Globus pallidus (tissue), 1 donor: ENCODE measurements at places on chromosomes 1 and 21.
A peak's percentile ranks its signal among the peaks of the same experiment; 100 is the strongest.

DNA sequence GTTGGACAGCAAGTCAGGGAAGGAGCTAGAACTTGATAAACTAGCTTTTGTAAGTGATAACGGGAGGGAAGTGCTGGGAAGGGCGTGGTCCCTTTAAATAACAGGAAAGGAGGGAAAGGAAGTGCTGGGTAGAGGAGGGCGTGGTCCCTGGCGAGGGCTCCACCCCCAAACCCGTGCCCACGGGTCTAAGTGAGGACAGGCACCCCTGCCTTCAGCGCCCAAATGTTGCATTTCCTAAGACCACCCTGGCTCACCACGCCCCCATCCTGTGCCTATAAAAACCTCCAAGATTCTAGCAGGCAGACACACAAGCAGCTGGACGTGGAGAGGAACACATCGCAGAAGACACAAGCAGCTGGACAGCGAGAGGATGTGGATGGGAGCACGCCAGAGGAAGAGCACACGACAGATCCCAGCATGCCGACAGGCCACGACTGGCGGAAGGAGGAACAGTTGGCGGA lies 58.5 kb downstream of the PALMD start:
- no peak for DNase-seq

GRCh38 chr1:154855186-154855851 lies 14.8 kb downstream of the KCNN3 start:
- no peak for DNase-seq

DNA sequence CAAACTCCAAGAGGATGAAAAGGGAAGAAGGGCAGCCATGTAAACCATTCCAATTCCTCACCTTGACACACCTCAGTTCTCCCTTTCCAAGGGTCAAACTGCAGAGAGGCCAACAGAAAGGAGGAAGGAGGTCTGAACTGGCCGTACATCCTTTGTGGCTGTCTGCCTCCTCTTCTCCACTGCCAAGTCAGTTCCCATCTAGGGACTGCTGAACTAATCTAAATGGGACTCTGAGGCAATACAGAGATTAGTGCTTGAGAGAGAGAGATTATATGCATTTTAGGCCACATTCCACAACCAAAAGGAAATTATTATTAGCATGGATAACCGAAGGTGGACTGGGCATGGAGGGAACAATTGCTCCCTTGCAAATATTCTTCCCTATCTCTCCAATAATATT lies 2.7 kb downstream of the ARHGEF11 start:
- DNase-seq = no peak

- no peak for DNase-seq
Measured at GRCh38 chr1:232413674-232414073, 216.3 kb downstream of the SIPA1L2 start.

DNA sequence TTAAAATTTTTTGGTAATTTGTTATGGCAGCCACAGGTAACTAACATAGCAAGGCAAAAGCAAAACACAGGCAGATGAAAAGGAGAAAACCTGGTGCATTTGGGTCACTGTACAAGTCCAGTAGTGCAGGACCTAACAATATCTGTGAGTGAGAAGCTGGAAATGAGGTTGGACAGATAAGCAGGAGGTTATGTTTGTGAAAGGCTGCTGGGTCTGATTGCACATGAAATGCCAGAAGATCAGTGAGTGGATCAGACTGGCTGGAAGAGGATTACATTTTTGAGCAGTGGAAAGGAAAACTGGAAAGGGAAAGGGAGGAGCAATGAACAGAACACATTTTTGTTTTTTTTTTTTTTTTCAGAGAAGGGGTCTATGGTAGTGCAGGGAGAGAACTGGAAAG lies 73.6 kb downstream of the CYYR1 start:
- no peak for DNase-seq

- peak; percentile 65 for DNase-seq
Measured at GRCh38 chr1:200971955-200972711, 51.4 kb downstream of the KIF21B start.

GRCh38 chr1:10733474-10734366 lies 62.7 kb downstream of the CASZ1 start:
- DNase-seq = no peak

DNA sequence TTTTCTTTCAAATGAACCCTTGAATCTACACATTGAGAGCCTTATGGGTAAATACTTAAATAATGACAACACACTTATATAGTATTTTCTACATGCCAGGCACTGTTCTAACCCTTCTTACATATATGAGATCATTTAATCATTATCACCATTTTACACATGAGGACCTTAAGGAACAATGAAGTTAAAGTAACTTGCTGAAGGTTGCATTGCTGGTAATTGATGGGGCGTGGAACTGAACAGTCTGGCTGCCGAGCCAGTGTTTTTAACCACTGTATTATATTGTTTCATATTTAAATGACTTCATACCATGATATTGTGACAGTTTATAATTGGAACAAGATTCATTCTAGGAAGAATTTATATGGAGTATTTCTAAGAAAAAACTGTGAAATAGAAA lies 111.9 kb upstream of the TENT5C start:
- DNase-seq = no peak

- DNase-seq = no peak
Measured at GRCh38 chr1:175564119-175564518, 179.3 kb downstream of the TNR start.

DNA sequence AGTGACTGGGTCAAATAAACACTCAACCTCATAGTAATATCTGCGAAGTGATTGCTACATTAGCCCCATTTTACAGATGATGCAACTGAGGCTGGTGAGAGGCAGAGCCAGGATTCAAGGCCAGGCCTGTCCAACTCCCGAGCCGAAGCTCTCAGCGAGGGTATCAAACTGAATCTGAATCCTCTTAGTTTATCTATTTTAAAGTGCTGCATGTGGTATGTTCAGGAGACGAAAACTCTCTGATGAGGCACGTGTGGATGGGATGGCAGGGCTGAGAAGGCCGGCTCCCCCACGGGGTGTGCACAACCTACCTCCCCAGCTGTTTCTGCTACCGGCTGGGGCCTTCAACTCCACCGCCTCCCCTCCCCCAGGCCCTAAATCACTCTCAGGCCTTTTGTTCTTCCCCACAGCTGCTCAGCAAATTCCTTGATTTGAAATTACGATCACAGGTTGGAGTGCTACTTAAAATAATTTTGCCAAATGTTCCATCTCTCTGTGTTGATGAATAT lies 171.8 kb downstream of the TOMM20 start:
- no peak for DNase-seq

GRCh38 chr1:19153169-19153568 lies 56.9 kb downstream of the UBR4 start:
- DNase-seq = peak; percentile 7

GRCh38 chr1:226482975-226483700 lies 65.4 kb upstream of the STUM start:
- DNase-seq = no peak

- DNase-seq = no peak
Measured at GRCh38 chr1:19484798-19485361, 459 bp downstream of the CAPZB start.

DNA sequence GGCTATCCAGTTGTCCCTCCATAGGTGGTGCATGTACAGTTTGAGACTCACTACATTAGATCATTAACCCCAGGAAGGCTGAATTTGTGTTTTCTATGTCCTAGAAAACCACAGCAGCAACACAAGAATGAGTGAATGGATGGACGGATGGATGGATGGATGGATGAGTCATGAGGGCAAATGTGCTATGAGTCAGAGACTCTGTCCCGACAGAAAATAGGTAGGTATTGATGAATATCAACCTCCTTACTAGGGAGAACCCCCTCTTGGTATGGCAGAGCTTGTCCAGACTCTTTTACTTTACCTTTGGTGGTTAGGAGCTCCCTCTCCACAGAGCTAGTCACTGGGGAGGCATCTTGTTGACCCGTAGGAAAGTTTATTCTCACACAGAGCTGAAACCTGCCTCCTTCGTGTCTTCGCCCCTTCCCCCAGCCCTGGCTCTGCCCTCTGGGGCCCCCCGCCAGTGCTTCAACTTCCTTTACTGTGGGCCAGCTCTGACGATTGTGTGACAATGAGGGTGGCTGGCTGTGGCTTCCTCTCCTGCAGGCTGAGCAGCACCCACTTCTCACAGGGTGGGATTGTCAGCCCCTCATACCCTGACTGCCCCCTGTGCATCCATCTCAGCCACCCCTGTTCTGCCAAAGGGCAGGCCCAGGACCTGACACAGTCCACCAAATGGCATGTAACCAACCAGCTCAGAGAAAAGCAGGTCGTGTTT lies 145.2 kb downstream of the FOXD2 start:
- no peak for DNase-seq

DNA sequence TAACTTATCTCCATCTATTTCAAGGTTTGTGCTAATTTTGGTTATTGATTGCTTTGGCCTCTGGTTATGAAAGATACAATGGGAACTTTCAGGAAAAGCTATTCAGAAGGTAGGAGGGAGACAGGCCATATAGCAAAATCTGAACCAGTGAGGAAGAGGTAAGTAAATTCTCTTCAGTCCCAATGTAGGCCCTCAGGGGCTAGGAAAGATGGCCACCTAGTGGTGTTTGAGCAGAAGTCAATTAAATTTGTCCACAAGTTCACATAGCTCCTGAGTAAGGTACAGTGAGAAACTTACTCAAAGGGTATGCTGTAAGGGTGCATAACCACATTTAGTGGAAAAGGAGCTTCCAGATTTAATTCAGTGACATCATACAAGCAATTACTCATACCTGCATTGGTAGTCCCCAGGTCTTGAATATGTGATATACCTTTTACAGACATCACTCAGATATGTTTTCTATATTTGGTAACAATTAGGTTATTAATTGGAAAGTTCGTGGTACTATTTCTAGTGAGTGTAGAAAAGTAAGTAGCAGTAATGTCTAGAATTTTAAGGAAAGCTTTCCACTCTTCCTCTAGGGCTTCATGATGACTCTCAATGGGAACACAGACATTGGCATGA lies 21.4 kb upstream of the FMO1 start:
- peak; percentile 46 for DNase-seq

- DNase-seq = no peak
Measured at GRCh38 chr1:147379889-147380288, 137.4 kb downstream of the CHD1L start.

DNA sequence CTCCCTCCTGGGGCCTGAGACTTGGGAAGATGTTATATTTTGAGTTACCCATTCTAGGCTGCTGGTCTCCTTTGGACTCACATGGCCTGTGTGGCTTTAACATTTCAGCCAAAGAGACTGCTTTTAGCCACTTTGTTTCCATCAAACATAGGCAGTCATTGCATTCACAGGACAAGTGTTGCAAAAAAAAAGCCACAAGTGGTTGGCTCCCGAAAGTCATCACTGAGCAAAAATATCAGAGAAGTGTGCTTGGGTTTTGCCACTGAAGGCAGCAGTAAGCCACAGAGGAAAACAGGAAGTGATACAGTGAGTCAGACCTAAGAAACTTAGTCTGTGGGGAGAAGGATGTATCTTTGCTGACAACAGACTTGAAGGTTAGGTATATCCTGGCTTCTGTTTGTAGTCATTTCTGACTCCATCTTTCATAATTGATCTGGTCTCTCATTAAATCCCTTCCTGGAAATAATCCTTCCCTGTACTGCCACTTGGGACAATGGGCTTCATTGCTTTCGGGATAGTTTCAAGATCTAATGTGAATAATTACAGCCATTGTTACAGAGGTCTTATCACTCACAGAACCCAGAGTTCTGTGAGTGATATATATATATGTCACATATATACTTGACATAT lies 80.9 kb downstream of the COLGALT2 start:
- peak; percentile 72 for DNase-seq
